ENCODE measurements at places on chromosomes 1 and 21. TPM values are rescaled to one million over a fixed set of nuclear protein-coding genes. Genes with fewer than 3 reads are reported as not detected.
A peak's percentile ranks its signal among the peaks of the same experiment; 100 is the strongest.

DNA sequence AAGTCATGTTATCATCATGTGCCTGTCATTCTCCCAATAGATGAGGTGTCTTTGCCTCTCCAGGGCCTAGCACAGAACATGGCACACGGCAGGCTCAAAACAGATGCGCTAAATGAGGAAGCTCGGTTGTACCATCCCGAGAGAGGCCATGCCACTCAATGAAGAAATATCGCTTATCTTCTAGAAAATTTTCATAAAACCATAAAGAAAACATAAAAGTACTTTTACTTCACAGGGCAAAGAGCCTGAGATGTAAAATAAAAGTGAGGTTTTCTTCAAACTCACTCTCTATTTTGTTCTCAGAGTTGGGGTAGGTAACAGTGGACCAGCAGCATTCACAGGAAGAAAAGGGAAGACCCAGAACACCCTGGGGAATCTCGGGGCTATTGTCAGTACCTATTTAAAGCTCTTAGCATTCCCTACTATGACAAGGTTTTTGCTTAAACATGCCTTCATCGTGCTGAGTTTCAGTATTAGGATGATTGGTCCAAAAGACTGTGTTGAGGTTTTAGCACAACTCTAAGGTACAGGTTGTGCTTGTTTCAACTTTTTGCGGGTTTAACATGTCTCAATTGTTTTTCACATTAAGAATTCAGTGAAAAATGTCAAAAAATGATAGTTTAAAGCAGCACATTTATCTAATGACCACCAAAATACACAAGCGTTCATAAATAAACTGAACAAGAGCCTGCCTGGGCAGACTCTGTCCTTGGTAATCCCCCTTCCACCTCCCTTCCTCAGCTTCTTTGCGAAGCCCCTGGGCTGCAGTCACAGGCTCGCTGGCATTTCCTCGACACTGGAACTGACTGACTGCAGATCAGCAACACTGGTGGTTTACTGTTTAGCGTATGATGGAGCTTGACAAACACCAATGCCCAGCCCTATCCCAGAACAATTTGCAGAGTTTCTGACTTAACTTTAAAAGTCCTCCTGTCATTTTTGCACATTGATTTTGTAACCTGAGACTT, 55.6 kb downstream of the COQ8A start:
- peak; percentile 50 for DNase-seq

- DNase-seq, result no peak
Observed at GRCh38 chr21:37907076-37907475, 9.2 kb downstream of the KCNJ6 start.

- DNase-seq, result no peak
Observed at GRCh38 chr1:173202424-173203145, 4.5 kb downstream of the TNFSF4 start.

DNA sequence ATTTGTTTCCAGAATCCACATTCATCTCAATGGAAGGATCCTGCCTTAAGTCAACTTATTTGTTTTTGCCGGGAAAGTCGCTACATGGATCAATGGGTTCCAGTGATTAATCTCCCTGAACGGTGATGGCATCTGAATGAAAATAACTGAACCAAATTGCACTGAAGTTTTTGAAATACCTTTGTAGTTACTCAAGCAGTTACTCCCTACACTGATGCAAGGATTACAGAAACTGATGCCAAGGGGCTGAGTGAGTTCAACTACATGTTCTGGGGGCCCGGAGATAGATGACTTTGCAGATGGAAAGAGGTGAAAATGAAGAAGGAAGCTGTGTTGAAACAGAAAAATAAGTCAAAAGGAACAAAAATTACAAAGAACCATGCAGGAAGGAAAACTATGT, 2.6 kb downstream of the GADD45A start:
- no peak for DNase-seq

GRCh38 chr1:48182439-48182838, 40.1 kb upstream of the SLC5A9 start:
- no peak for DNase-seq

DNA sequence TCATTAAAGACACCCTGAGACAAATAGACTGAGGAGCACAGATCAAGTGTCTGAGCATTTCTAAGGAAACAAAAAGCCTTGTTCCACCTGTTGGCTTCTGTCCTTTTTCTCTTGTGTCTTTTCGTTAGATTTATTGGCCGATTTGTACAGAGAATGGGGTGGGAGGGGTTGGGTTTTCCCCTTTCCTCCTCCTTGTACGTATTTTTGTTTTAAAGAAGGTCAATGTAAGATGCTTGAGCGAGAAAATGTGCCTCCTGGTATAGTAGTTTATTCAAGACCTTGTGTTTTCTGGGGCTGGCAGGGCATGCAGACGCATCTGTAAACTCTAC, 1.2 kb downstream of the BCL9 start:
- no peak for DNase-seq

DNA sequence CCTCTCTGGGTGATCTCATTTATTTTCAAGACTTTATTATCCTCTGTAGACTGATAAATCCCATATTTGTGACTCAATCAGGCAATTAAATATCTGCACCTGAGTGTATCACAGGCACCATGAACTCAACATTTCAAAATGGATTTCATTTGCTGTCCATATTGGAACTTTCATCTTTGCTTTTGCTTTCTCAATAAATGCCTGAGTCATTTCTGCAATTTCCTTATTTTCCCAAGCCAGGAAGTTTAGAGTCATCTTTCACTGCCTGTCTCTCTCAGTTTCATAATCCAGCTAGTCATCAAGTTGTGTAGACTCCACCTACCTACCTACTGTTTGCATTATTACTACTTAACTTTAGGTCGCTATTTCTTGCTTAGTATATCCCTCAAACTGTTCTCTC, 540.9 kb downstream of the LMO4 start:
- no peak for DNase-seq

DNA sequence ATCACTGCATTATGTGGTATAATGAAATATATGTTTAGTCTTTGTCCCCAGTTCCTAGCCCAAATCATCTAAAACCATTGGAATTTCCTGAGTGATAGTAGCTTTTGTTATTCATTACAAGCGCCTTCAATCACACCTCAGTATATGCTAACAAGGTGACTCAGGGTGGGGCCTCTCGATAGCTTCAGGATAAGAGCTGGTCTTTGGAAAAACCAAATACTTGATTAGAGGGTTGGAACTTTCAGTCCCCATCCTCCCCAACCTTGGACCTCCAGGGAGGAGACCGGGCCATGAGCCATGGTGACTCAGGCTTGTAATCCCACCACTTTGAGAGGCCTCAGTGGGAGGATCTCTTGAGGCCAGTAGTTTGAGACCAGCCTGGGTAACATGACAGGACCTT, 5.1 kb upstream of the BRDT start:
- peak; percentile 55 for DNase-seq

DNA sequence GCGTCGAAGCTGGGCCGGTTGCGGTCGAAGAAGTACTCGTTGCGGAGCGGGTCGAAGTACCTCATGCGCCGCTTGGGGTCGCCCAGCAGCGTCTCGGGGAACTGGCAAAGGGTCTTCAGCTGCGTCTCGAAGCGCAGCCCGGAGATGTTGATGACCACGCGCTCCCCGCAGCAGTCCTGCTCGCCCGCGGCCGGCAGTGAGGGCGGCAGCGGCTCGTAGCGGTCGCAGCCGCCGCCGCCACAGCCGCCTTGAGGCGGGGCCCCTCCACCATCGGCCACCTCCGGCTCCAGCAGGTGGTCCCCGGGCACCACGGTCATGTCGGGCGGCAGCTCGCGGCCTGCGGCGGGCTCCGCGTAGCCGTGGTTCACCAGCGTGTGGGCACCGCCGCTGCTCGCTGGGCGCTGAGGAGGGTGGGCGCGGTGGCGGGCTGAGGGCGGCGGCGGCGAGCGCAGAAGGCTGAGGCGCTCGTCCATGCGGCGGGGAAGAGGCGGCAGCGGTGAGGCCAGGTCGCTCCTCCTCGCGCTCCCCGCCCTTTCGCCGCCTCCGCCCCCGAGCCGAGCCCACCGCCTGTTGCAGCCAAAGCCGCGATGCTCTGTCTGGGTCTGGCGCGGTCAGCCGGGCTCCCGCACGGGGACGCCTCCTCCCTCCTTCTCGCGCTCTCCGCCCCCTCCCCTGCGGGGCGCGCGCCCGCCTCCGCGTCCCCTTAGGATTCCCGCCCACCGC, at the start of gene KCNA3:
KCNA3 (minus strand) TSS at position 604 of the 723 bp plus-strand sequence; CDS start at position 473, 131 bp downstream.
- peak; percentile 93 for DNase-seq

DNA sequence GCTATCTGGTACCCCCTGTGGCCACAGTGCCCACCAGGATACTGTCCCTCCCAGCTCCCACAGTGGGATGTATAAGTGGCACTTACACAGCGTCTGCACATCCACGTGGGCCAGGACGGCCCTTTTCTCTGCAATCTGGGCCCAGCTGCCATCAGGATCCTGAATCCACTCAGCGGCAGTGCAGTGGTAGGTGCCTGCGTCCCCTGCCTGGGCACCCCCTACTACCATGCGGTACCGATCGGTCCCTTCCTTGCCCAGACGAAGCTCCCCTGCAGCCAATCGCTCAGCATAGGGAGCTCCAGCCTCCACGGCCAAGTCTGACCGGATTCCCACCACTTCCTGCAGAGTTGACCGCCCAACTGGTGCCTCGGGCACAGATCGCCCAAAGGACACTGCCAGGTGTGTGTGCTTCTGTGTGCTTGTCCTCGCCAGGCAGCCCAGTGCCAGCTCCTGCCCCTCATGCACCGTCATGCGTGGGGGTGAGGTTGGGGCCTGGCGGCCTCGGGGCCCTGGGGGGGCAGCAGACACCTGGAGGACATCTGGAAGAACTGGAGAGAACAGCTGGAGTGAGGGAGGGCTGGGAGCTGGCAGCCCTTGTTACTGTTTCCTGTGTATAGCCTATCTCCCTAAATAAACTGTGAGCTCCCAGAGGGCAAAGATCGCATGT, 4.7 kb downstream of the IGSF8 start:
- DNase-seq, result no peak

- no peak for DNase-seq
Observed at GRCh38 chr21:40422896-40423635, 423.9 kb downstream of the DSCAM start.

DNA sequence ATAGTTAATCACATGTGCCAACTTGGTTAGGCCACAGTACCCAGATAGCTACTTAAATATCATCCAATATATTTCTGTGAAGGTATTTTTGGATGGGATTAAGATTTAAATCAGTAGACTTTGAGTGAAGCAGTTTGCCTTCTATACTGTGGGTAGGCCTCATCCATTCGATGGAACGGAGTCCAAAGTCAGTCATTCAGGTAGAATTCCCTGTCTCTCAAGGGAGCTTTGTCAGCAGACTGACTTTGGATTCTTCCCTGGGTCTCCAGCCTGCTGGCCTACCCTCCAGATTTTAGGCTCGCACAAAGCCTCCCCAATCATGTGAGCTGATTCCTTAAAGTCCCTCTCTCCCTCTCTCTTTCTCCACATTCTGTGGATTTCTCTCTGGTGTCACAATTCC, 145.1 kb upstream of the MAGI3 start:
- DNase-seq, result no peak

- DNase-seq, result peak; percentile 95
Observed at GRCh38 chr1:40783001-40783905, at the start of gene KCNQ4. KCNQ4 (plus strand) TSS chr1:40783787; CDS start chr1:40784094, 307 bp downstream.

DNA sequence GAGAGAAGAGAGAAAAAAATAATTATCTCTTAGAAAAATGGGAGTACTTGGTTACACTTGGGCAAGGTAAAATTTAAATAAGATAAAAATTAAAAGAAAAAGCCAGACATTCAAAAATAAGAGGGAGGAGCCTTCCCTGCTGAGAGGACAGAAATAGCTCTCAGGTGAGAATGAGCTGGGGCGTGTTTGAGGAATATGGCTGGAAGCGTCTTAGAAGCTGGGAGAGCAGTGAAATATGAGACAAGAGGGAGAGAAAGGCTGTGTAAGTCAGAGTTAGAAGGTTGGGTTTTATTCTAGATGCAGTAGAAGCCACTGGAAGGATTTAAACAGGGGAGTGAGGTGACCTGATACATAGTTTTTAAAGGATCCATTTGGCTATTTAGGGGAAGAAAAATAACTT, 154.2 kb upstream of the L1TD1 start:
- DNase-seq, result no peak

DNA sequence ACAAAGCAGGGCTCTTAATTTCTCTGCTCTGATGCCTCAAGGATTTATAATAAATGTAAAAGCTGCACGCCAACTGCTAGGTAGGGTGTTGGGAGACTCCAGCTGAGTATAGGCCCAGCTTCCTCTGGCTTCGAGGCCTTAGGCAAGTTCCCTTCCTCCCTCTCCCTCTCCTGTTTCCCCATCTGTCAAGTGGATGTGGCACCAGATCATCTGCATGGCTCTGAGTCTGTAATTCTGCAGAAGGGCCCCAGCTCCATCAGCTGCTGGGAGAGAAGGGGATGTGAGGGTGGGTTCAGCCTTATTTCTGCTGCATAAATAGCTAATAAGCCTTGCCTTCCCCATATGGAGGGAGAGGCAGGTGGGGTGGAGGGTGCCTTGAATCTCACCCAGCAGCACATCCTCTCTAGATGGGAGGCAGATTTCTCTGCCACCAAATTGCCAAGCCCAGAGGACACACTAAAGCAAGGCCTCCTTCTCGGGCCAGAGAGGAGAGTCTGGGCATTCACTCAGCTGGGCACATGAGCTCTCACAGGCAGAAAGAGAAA, 3.8 kb downstream of the TRIM62 start:
- no peak for DNase-seq

GRCh38 chr1:216616425-216616824, 106.8 kb downstream of the ESRRG start:
- no peak for DNase-seq

GRCh38 chr1:213357403-213357802, 306.4 kb downstream of the RPS6KC1 start:
- DNase-seq, result no peak

GRCh38 chr1:32773018-32773763, 44.0 kb downstream of the YARS1 start:
- peak; percentile 93 for DNase-seq

- DNase-seq, result no peak
Observed at GRCh38 chr21:26597981-26598380, 24.9 kb upstream of the CYYR1 start.

TAL1 gene
- 0.70 TPM for total RNA-seq

NLRP3 gene
- 1.4 TPM for total RNA-seq

CRYBG2 gene
- total RNA-seq, result 8.7 TPM

CMPK1 gene
- 72.1 TPM for total RNA-seq

AADACL4 gene
- not detected for total RNA-seq

WDR4 gene
- total RNA-seq, result 15.3 TPM

USP48 gene
- total RNA-seq, result 37.1 TPM

RAB7B gene
- not detected for total RNA-seq

DNM3 gene
- total RNA-seq, result 0.73 TPM

RAB3B gene
- total RNA-seq, result 29.6 TPM

ETV3L gene
- 0.74 TPM for total RNA-seq

SFN gene
- total RNA-seq, result 7.5 TPM

Measured in H7 (cell line).